ENCODE measurements at places on chromosomes 2 and 18.

DNA sequence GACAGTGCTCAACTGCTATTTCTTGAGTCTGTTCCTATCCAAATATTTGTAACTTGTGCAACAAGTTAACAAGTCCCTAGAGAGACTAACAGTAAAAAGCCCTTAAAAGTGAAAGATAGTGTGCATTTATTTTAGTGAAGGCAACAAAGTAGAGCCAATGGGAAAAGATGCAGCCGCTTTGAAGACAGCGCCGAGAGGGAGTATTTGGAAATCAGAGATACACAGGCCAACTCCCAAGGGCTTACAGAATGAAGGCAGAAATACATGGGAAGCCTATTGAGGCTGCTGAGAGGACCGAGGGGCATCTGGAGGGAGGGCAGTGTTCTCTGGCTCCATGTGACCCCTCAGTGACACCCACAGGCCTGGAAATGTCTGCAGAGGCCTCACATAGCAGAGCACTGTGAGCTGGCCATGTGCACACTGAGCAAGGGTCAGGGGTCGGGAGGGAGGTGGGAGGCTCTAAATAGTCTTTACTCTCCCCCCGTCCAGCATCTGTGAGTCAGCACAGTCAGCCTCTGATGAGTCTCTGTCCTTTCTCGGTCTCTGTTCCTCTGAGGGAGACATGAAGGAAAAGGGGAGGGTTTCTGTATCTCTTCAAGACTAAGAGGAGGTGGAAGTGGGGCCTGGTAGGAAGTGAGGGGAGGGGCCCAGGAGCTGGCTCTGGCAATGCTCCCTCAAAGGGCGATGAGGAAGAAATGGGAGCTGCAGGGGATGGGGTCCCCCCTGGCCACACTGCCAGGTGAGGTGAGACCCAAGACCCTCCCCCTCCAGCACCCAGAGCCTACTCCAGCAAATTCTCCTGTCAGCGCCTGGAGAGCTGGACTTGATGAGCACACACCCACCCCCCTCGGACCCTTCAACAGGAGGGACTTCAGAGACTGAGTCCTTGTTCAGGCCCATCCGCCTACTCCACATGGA lies 133.6 kb downstream of the SP3 start:
- no peak for DNase-seq

DNA sequence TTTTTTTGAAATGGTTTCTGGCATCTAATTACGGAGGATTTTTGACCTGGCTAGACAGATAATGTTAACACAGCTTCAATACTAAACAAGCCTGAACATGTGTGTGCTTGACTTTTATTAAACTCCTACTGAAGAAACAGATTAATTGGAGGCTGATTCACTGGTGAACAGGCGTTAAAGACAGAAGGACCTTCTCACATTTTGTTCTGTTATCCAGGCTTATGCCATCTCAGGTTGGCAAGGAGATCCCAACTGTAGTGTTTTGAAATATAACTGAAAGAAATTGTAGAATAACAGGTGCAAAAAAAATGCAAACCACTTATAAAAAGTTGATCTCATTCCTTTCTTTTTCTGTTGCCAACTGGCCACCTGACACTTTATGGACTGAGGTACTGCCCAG lies 269.6 kb downstream of the ARHGAP15 start:
- DNase-seq, result no peak

DNA sequence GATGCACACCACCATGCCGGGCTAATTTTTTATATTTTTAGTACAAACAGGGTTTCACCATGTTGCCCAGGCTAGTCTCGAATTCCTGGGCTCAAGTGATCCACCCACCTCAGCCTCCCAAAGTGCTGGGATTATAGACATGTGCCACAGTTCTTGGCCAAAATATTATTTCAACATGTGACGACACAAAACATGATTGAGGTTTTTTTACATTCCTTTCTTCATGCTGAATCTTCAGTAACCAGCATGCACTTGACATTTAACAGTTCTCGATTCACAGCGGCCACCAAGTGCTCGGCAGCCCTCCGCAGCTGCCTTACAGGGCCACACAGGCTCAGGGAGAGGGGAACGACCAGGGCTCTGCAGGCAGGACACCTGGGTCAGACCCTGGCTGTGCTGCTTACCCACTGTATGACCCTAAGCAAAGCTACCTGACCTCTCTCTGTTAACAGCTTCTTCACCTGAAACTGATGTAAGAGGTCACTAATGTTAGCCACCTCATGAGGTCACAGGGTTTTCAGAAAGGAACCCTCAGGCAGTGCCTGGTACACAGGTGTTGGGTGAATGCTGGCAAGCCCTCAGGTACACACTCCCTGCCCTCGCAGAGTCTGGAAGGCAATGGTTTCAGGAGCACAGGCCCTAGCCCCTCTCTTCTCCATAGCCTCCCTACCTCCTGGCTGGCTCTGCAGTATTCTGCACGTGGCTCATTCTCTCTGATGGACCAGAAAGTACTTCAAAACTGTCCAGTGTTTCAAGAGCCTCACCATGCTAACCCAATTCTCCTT lies 25.7 kb downstream of the TUBB6 start:
- DNase-seq, result no peak

- no peak for DNase-seq
These were observed 2.1 kb upstream of the SPC25 start for GRCh38 chr2:168892327-168892726.

GRCh38 chr2:37317746-37318145 lies 6.9 kb downstream of the PRKD3 start:
- no peak for DNase-seq

- no peak for DNase-seq
These were observed 63.4 kb upstream of the PEX13 start for GRCh38 chr2:60954139-60954538.

GRCh38 chr18:60452421-60452820 lies 79.8 kb upstream of the MC4R start:
- no peak for DNase-seq

All from naive thymus-derived CD8-positive, alpha-beta T cell (primary cell).